ENCODE measurements at places on chromosomes 1 and 21. TPM values are rescaled to one million over a fixed set of nuclear protein-coding genes. Genes with fewer than 3 reads are reported as not detected.

DNA sequence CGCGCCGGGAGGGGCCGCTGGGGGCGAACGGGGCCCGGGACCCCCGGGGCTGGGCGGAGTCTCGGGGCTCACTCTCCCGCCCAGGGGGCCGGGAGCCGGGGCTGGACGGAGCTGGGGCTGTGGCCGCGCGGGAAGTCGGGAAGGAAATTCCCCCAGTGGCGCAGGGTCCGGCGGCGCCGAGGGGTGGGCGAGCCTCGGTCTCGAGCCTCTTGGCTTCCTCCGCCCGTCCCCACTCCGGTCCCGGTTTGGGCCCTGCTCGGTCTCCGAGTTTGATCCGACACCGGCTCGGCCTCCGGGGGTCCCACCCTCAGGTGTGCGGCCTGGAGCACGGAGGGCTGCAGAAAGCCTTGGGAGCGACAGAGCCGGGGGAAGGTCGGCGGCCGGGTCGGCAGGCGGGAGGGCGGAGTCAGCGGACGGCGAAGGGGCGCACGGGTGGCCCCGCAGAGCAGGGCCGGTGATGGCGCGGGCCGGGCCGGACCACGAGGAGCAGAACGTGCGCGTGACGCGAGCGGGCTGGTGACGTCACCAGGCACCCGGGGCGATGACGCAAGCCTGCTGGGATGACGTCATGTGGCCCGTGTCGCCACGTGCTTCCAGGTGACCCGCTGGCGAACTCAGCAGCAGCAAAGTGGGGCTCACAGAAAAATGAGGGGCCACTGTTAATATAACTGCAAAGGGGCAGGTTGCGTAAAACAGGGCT is 610 bp upstream of the HES4 start:
- H3K27me3 ChIP-seq, result peaks cover 57% of the 10 kb centered on the region
- H3K4me1 ChIP-seq, result peaks cover 10% of the 10 kb centered on the region
- H3K4me3 ChIP-seq, result peak overlapping the region; percentile 34
- H3K36me3 ChIP-seq, result peaks cover 18% of the 10 kb centered on the region

DNA sequence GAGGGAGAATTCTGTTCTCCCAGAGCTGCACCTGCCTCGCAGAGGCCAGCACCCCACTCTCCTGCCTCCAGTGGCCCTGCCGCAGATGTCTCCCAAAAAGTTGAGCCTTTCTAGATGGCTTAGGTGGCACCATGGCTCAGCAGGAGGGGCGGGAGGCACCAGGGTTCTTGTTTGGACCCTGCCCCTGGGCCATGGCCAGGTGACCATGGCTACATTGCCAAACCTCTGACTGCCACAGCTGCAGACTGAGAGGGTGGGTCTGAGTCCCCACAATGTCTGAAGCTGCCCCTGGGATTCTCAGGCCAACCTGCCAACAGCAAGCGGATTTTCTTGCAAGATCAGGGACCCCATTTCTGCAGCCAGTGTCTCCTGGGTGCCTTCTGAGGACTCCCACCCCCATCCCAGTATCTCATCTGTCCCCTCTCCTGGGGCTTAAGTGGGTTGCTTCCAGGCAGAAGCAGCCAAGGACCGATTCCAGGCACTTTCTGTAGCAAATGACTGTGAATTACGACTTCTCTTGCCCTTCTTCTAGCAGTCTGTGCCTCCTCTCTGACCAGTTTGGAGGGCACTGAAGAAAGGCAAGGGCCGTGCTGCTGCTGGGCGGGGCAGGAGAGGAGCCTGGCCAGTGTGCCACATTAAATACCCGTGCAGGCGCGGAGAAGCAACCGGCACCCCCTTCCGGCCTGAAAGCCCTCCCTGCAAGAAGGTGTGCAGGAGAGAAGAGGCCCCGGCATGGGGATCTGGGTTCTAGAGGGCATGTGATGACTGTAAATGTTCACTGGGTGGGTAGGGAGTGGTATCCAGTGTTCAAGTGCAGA is 22.5 kb downstream of the SESN2 start:
- H3K4me1 ChIP-seq, result no peaks in the 10 kb centered on the region
- no peak for DNase-seq
- peak overlapping the region; percentile 21 for H3K27ac ChIP-seq
- no peak overlapping the region for H3K4me3 ChIP-seq

- peaks cover 43% of the 10 kb centered on the region for H3K36me3 ChIP-seq
- H3K27ac ChIP-seq, result no peak overlapping the region
- no peak for DNase-seq
- no peak overlapping the region for H3K4me3 ChIP-seq
- H3K4me1 ChIP-seq, result peaks cover 33% of the 10 kb centered on the region
Observed at GRCh38 chr1:56512724-56513494, 66.5 kb downstream of the PLPP3 start.

- H3K27ac ChIP-seq, result no peak overlapping the region
- no peaks in the 10 kb centered on the region for H3K36me3 ChIP-seq
- H3K4me1 ChIP-seq, result no peaks in the 10 kb centered on the region
- no peak overlapping the region for H3K4me3 ChIP-seq
- DNase-seq, result no peak
Observed at GRCh38 chr1:109719337-109719837, 7.3 kb downstream of the GSTM5 start.

GRHL3 gene
- 0.80 TPM for polyA plus RNA-seq

DMBX1 gene
- polyA plus RNA-seq, result 0.23 TPM
